ENCODE measurements at places on chromosomes 11 and 22. TPM values are rescaled to one million over a fixed set of nuclear protein-coding genes. Genes with fewer than 3 reads are reported as not detected.

GRCh38 chr11:66894141-66894540 is 37.3 kb downstream of the LRFN4 start:
- DNase-seq: no peak

DNA sequence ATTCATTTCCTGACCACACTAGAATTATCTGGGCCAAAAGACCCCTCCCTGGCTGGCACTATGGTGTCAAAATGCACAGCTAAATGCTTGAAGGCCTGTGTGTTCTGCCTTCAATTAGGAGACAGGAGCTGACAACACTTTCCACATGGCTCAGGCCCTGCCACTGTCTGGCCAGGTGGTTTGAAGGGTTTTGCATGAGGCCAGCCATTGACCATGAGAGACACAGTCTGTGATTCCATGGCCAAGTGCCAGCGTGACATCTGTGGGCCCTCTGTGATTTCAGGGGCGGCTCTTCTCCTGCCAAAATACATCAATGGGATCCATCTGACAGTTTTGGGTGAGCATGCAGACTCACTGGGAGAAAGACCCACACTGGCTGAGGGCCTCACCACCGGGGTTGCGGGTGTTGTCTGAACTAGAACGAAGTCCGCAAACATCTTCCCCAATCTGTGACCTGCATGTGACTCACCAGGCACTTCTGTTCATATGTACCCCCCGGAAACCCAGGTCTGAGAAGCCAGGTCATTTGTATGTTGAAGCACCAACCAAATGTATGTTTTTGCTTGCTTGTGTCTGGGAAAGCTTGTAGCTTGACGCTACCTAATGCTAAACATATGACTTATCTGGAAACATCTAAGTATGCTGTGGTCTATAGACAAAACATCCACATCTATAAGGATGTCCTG is 20.7 kb upstream of the NAV2 start:
- DNase-seq: no peak

DNA sequence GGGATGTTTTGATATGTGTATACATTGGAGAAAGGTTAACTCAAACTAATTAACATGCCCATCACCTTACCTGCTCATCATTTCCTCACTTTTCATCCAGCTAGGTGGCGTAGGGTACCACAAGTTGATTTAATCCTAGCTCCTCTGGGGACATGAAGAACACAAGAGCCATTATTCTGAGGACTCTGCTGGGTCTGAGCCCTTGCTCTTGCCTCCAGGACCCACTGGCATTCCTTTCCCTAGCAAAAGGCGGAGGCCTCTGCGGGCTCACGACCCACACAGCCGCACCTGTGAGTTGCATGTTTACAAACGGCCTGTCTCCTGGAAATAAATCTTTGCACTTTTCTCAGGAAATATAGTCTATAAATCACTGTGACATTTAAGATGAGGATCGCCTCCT is 871.9 kb downstream of the TBC1D22A start:
- DNase-seq: no peak

GRCh38 chr22:38792833-38793232 is 1.1 kb downstream of the DNAL4 start:
- peak; percentile 68 for DNase-seq

DNA sequence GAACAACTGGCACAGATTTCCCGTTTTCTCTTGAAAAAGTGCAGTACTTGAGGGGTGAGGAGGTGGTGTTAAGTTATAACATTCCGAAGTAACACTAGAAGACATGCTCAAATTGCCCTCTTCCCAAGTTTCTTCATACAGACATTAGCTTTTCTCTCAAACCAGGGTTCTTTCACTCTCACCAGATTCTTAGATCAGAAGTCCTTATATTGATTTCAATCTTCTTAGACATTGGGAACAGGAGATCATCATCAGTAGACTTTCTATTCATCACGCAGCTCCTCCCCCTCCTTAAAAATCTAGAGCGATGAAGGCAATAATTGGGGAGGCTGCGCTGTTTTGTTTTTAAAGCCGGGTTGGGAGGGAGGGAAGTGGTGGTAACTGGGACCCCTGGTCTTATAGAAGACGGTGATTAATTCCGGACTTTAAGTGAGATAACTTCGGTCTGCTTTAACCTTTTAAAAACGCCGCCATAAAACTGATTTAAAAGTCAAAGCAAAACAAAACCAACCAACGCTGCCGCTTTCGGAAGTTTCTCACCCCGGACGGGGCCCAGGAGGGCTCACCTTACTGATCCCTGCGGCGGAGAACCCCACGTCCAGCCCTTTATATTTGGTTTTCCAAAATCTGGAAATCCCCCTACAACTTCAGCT is 665 bp downstream of the USP28 start:
- peak; percentile 43 for DNase-seq

- peak; percentile 94 for DNase-seq
These were observed 45.6 kb upstream of the POLD3 start for GRCh38 chr11:74546752-74547151.

GRCh38 chr22:39522567-39523300 is 2.4 kb downstream of the ATF4 start:
- peak; percentile 47 for DNase-seq

GRCh38 chr11:131808470-131808869 is 438.1 kb downstream of the NTM start:
- DNase-seq: peak; percentile 46

GRCh38 chr22:27835446-27835845 is 33.9 kb upstream of the MN1 start:
- no peak for DNase-seq

GRCh38 chr22:25084405-25085107 is 115.1 kb upstream of the CRYBB3 start:
- peak; percentile 20 for DNase-seq

GRCh38 chr11:82229341-82229740 is 504.3 kb downstream of the FAM181B start:
- DNase-seq: peak; percentile 2

GRCh38 chr11:71458146-71459070 is 5.4 kb downstream of the NADSYN1 start:
- DNase-seq: peak; percentile 14

- peak; percentile 79 for DNase-seq
These were observed 182.8 kb downstream of the WNT11 start for GRCh38 chr11:76023236-76024068.

DNA sequence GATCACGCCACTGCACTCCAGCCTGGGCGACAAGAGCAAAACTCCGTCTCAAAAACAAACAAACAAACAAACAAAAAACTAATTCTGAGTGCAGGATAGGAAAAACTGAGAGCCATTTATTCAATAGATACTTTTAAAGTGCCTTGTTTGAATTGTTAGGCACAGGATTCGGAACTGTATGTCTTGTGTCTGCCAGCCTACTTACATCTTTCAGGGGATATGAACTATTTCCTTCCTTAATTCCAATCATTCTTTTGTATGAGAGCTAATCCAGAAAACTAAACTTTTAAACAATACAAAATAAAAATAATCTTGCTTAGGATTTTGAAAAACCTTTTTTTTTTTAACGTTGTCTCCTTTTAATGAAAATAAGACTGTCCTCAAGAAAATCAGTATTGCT is 12.6 kb downstream of the UVRAG start:
- no peak for DNase-seq

DNA sequence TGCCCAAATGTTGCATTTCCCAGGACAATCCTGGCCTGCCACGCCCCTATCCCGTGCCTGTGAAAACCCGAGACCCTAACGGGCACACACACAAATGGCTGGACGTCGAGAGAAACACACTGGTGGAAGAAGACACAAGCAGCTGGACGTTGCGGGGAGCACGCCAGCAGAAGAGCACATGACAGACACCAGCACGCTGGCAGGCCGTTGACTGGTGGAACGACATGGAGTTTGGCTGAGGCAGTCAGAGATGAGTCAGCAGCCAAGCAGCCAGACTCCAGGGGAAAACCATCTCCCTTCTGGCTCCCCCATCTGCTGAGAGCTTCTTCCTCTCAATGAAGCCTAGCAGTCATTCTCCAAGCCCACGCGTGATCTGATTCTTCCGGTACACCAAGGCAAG is 606.7 kb upstream of the LRRC4C start:
- DNase-seq: no peak

DNA sequence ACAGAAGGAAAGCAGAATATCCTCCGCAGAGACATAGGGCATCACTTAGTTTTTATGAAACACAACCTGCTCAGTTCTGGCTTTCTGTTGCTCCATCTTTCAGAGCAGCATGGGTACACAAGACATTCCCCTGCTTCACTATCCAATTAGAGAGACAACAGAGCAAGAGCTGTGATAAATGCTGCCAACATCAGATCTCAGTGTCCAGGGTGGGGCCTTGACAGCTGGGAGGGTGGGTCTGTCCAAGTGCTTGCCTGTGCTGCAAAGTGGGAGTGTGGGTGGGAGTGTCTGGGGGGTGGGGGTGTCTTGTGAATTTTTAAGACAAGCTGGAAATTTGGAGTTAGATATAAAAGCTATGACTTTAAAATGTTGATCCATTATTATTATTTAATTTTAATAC is 369.6 kb downstream of the TENM4 start:
- no peak for DNase-seq

DNA sequence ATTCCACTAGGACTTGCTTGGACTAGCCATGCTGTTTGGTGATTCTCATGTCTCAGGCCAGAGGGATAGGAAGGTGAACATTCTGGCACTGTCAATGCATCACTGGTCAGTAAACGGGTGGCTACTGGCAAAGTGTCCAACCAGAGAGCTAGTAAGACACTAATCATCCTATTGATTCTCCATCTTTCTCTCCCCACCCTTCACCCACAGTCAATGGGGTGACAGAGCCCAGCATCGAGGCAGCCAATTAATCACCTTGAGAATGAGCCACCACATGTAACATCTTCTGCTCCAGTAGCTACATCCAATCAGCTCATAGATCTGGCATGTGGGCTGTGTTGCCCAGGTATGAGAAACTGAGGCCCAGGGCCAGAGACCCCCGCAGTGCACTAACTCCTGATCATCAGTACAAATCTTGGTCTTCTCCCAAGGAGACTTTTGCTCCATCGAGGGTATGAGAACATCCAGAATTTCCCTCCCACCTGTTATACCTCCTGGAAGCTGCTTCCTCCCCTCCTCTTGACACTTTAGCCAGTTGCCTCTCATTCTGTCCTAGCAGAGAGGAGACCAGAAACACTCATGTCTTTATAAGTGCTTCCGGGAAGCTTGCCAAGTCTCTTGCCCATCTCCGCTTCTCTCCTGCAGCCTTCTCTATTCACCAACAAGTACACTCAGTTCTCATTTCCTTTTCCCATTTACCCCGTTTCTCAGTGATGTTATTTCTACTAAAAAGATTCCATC is 17.0 kb downstream of the HTR3A start:
- DNase-seq: no peak

GRCh38 chr11:70694371-70694770 is 296.0 kb downstream of the CTTN start:
- no peak for DNase-seq

- no peak for DNase-seq
These were observed 62.0 kb upstream of the PTPRJ start for GRCh38 chr11:47918370-47918690.

- no peak for DNase-seq
These were observed 65.1 kb downstream of the GRK3 start for GRCh38 chr22:25629613-25630012.

DNA sequence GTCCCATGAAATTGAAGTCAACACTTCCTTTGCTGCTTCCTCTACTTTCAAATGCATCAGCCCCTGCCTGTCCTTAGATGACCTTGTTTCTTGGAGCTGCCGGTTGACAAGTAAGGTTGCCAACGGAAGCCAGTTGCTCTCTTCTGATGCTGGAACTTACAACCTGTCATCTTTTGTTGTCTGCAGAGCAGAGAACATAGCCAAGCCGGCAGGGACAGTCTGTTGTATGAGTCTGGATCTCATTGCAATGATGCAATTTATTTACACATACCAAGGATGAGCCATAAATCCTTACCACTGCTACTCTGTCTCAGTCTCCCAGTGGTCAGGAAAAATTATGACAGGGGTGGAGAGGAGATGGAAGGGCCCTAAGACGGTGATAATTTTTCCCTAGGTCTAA is 151.4 kb downstream of the BLID start:
- no peak for DNase-seq

DNA sequence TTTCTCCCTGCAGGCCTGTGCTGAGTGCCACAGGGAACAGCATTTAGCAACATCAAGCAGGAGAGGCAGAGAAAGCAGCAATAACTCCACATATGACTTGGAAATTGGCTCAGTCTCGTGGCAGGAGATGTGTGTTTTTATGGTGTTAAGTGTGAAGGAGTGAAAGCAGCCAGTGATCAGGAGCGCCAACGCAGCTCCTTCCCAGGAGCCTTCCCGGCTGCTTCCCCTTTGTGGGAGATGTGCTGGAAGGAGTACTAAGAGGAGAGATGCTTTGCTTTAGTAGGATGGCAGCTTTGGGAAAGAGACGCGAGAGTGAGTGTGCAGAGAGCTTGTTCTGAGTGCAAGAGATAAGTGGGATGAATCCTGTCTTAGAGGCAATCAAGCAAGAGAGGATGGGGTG is 54.7 kb upstream of the KIRREL3 start:
- DNase-seq: no peak

DNA sequence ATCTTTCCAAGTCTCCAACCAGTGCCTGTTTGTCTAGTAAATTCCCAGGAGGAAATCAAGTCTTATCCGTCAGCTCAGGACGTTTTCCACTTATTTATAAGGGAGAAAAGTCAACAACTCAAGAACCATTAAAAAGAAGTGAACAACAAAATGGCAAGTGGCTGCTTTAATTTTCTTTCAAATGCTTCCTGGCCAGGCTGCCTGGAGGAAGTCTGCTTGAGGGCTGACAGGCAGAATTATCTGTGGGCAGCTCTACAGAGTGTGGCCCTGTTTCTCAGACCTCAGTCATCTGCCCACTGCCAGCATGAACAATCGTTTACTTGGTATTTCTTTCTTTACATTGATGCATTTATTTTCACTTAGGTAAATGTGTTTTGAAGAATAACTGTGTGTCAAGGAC is 281.9 kb upstream of the ISX start:
- DNase-seq: no peak

DNA sequence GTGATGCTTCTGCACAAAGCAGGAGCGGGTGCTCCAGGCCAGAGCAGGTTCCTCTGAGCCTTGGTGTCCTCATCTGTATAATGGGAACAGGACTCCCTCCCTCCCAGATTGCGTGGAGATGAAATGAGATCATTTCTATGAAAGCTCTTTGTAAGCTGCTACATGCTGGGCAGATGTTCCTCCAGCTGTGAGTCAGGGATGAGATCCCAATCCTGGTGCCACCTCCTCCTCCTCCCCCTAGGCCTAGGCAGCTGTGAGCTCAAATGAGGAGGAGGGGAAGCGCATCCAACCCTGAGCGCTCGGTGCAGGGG is 7.0 kb upstream of the CABP2 start:
- no peak for DNase-seq

Gene CYB5R2
- total RNA-seq: 23.6 TPM

Gene KCNQ1
- total RNA-seq: 0.83 TPM

Gene PATE1
- total RNA-seq: not detected

Gene APOL5
- not detected for total RNA-seq

Gene SEPTIN3
- total RNA-seq: 1.7 TPM

Gene PANX2
- total RNA-seq: 0.83 TPM

Gene P2RY6
- under 0.01 TPM for total RNA-seq

Gene DGAT2
- total RNA-seq: 2.0 TPM

Gene GGTLC3
- total RNA-seq: not detected

Gene PTPN5
- not detected for total RNA-seq

Gene LIPT2
- total RNA-seq: 5.0 TPM

Gene PIH1D2
- 0.94 TPM for total RNA-seq

Gene PPP6R3
- total RNA-seq: 94.3 TPM

Gene NCAM1
- not detected for total RNA-seq
